ENCODE measurements at places on chromosomes 3 and 15.

DNA sequence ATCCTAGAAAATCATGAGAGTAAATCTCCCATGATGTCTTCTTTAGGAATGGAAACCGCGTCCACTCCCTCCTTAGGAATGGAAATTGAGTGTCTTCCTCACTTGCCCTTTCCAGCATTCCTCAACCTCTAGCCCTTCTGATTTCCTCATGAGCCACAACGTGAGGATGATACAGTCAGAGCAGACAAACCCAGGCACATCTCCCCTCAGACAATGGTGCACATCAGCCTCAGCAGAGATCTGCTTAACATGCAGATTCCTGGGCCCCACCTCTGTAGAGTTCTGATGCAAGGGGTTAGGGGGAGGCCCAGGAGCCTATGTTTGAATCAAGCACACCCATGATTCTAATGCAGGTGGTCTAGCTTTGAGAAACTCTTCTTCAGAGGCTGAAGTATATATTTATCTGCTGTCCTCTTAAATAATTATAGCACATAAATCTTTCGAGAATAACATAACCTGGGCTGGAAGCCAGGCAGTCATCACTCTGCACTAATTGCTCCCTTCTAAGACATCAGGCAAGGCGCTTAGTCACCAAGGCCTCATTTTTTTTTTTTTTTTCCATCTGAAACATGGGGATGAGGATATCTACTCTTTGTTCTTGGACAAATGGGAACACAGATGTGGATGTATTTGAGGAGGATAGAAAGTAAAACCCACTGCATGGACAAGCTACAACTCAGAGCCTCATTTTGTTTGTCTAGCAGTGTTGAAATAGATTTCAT lies 81.7 kb downstream of the PRICKLE2 start:
- peaks cover 5% of the 10 kb centered on the region for H3K27me3 ChIP-seq
- no peak overlapping the region for H3K4me3 ChIP-seq
- no peak for DNase-seq
- H3K4me1 ChIP-seq = peaks cover 32% of the 10 kb centered on the region

GRCh38 chr3:195154111-195154791 lies 116.7 kb downstream of the XXYLT1 start:
- no peaks in the 10 kb centered on the region for H3K36me3 ChIP-seq
- H3K27ac ChIP-seq = peak overlapping the region; percentile 94
- no peak for DNase-seq
- H3K4me3 ChIP-seq = peak overlapping the region; percentile 43

GRCh38 chr3:129695230-129695629 lies 88.8 kb upstream of the PLXND1 start:
- H3K27ac ChIP-seq = no peak overlapping the region
- no peak for DNase-seq

GRCh38 chr3:50520849-50521248 lies 17.4 kb upstream of the CACNA2D2 start:
- peaks cover 12% of the 10 kb centered on the region for H3K27me3 ChIP-seq
- H3K27ac ChIP-seq = peak overlapping the region; percentile 57
- H3K36me3 ChIP-seq = no peaks in the 10 kb centered on the region
- peak overlapping the region; percentile 53 for H3K4me3 ChIP-seq

DNA sequence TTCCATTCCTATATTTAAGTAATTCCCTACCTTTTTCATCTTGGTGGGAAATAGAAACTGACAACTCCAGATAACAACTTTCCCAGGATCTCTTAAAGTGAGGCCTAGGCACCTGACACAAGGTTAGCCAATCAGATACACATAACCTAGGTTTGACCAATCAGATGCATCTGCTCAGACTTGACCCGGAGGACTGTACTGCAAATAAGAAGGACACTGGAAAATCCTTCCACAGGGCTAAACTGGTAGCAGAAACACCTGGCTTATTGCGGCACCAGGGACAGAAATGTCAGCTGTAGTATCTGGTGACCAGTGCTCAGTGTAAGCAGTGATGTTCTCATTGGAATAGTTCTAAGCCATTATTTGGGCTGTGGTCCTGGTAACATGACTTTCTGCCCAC lies 204.5 kb upstream of the SLCO3A1 start:
- H3K4me3 ChIP-seq = no peak overlapping the region
- no peak overlapping the region for H3K27ac ChIP-seq
- H3K27me3 ChIP-seq = no peaks in the 10 kb centered on the region
- DNase-seq = no peak
- H3K36me3 ChIP-seq = no peaks in the 10 kb centered on the region

- peaks cover 15% of the 10 kb centered on the region for H3K36me3 ChIP-seq
- peaks cover 47% of the 10 kb centered on the region for H3K27me3 ChIP-seq
- peaks cover 26% of the 10 kb centered on the region for H3K4me1 ChIP-seq
- peak overlapping the region; percentile 80 for H3K4me3 ChIP-seq
Observed at GRCh38 chr15:76343313-76343996, 6.9 kb downstream of the ISL2 start.
